ENCODE measurements at places on chromosomes 6 and 20. TPM values are rescaled to one million over a fixed set of nuclear protein-coding genes. Genes with fewer than 3 reads are reported as not detected.

The VSX1 gene
- total RNA-seq, result not detected

The MCCD1 gene
- total RNA-seq, result not detected

The CCN6 gene
- total RNA-seq, result not detected

The GGTLC1 gene
- total RNA-seq, result not detected

The CDC40 gene
- 10.9 TPM for total RNA-seq

The SCRT2 gene
- not detected for total RNA-seq

The IPCEF1 gene
- 1.3 TPM for total RNA-seq

The LTA gene
- not detected for total RNA-seq

The PAX1 gene
- total RNA-seq, result not detected

The SIRPB1 gene
- 0.22 TPM for total RNA-seq

The DEFB115 gene
- total RNA-seq, result not detected

The TSPO2 gene
- total RNA-seq, result not detected

The SLC22A2 gene
- not detected for total RNA-seq

The HLA-DOA gene
- total RNA-seq, result not detected

GRCh38 chr20:3129094-3129493 lies 30.6 kb downstream of the FASTKD5 start:
- no peak for DNase-seq

GRCh38 chr6:85354761-85355618 lies 94.9 kb upstream of the NT5E start:
- DNase-seq, result peak; percentile 71

DNA sequence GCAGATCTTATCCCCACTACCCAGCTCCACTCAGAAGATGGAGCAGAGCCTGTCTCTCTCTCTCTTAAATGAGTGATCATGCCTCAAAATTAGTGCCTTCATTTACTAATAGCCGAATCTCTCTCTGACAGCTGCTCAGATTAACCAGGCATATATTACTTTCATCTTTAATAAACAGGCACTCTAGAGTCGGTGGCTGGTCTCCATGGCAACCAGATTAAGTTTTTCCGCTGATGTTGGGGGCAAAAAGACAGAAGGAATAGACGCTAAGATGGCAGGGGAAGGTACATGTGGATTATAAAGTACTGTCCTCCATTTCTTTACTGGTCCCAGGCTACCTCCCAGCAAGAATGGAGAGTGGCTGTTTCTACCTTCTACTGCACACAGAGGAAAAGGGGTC lies 121.6 kb downstream of the QRSL1 start:
- DNase-seq, result no peak

- DNase-seq, result no peak
These were observed 157.2 kb downstream of the BMP2 start for GRCh38 chr20:6924681-6925080.

DNA sequence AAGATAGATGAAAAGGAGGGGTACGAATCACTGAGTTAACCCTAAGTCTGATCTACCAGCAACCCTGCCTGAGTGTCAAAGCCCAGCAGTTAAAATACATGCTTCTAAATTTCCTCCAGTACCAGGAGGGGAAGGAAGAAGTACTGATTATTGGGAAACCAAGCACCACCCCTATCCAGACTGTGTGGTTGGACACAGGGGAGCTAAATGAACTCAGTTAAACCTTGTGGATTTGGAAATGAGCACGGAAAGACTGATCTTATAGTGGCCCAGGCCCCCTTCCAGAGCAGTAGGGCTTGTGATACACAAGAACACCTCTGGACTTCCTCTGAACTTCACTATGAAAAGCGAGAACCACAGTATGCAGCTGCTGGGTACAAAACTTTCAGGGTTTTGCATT lies 585.6 kb downstream of the MAFB start:
- DNase-seq, result no peak

GRCh38 chr6:112457886-112458285 lies 110.8 kb downstream of the RFPL4B start:
- DNase-seq, result no peak

- no peak for DNase-seq
These were observed 107.5 kb upstream of the TMEM170B start for GRCh38 chr6:11430036-11430435.

DNA sequence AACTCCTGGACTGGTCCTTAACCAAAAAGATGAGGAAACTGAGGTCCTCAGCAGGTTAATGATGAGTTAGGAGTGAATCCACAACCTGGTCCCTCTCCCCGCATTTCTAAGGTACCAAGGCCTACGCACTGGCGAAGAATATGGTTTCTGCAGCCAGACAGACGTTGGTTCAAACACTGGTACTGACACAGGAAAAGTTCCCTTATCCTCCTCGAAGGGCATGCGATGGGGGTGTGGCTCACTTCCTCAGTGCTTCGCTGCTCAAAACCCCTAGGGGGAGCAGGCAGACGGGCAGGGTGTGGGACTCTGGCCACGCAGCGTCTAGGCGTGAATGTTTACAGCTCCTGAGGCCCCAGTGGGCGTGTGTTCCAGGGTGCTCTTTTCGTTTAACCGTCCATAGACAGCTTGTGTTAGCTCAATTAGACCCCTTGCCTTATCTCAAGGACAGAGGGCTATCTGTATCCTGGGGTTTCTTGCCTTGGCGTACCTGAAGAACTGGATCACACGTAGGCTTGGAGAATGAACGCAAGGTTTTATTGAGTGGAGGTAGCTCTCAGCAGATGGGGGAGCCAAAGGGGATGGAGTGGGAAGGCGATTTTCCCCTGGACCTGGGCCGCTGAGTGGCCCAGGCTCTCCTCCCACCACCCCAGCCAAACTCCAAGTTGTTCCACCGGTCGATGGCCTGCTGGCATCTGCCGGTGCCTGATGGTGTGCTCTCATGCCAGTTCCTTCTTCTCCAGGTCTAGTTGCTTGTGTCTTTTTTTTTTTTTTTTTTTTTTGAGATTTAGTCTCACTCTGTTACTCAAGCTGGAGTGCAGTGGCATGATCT lies 31.8 kb upstream of the PTPN1 start:
- DNase-seq, result peak; percentile 75

DNA sequence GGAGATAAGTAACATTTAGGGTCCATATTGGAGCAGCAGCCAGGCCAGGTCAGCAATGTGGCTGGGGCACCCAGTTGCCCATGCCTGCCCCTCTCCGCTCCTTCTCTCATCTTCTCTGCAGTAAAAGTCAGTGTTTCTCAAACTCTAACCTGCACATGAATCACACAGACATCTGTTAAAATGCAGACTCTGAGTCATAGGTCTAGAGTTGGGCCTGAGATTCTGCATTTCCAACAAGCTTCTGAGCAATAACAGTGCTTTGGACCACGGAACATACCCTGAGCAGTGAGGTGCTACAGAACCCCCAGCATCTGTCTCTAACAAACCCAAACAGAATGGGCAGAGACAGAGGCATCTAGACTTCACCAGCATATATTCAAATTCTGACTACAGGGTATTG lies 10.1 kb downstream of the PHF10 start:
- DNase-seq, result no peak

GRCh38 chr6:39086711-39087110 lies 28.3 kb downstream of the SAYSD1 start:
- no peak for DNase-seq

GRCh38 chr6:138007014-138007472 lies 100.2 kb downstream of the PERP start:
- peak; percentile 12 for DNase-seq

- no peak for DNase-seq
These were observed 150.2 kb downstream of the CDKAL1 start for GRCh38 chr6:20684474-20684873.

DNA sequence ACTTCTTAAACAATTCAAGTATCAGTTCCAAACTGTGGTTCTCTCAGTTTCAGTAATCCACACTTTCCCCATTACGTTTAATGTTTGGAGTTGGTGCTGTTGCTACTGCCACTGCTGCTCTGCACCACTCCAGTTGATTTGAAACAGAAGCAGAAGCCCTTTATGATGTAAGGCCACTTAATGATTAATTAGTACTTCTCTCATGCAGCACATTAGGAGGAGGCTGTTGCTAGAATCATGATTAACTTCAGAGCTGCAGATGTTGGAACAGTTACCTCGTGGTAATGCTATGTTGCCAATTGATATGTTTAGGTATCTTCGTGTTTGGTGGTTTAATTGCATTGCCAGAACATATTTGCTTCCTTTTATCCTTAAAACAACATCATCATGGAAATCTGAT lies 986.2 kb upstream of the CITED2 start:
- DNase-seq, result no peak

GRCh38 chr6:106736502-106736901 lies 107.1 kb downstream of the QRSL1 start:
- no peak for DNase-seq

GRCh38 chr20:16661756-16662155 lies 68.1 kb upstream of the SNRPB2 start:
- peak; percentile 3 for DNase-seq

GRCh38 chr20:45959126-45959525 lies 12.9 kb downstream of the ZNF335 start:
- no peak for DNase-seq

DNA sequence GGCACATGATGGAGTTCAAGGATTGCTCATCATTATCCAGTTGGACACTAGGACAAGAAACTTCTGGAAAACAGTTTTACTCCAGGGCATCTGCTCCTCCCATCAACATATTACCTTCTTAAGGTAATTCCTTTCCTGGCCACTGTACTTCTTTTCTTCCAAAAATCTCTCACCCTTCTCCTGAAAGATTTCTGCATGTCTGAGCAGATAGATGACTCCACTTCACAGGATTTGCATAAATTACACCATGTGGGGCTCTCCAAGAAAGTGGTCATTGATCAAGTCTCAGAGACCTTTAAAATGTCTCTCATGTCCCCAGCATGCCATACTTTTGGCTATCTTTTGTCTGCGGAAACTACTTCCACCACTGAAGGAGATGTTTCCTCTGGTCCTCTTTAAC lies 103.2 kb upstream of the TNFAIP3 start:
- DNase-seq, result no peak

- no peak for DNase-seq
These were observed 146.1 kb downstream of the EDN1 start for GRCh38 chr6:12436224-12436623.

GRCh38 chr6:130997061-130997753 lies 65.8 kb downstream of the EPB41L2 start:
- DNase-seq, result no peak

GRCh38 chr20:21126581-21126870 lies 644 bp downstream of the KIZ start:
- no peak for DNase-seq

DNA sequence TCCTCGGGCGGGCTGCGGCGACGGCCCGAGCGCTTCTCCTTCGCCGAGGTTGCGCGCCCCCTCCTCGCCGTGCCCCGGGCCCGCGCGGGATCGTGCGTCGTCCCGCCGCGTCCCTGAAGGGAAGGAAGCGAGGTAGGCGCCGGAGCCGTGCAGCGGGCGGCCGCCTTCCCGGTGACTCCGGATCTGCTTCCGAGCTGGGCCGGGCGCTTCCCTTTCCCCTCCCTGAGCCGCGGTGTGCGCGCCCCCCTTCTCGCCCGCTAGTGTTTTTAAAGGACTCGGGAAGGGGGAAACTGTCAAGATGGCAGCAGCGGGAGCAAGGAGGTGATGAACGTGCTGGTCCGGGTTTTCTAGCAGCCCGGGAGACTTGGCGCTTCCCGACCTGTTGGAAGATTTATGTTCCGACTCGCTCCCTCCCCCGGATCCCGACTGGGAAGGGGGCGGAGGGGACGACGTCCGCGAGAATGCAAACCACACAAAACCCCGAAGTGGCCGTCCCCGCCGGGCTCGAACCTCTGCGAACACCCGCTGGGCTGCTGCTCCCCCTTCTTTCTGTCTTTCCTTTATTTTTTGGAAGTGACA lies 744 bp upstream of the FOXO3 start:
- DNase-seq, result peak; percentile 85

DNA sequence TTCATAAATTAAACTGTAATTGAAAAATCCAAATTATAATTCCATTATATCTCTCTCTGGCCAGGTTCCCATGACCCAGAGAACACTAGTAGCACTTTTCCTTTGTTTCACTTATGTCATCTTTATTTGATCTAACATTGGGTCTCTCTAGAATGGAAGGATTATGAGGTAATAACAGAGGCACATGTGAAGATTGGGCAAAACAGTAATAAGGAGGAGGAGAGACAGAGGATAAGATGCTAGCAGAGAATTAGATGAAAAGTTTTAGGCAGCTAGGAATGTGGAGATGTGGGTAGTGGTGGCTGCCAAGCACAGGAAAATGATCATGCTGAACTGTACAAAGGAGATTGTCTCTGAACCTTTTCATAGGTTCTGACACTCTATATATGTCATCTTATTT lies 3.3 kb downstream of the TAB2 start:
- no peak for DNase-seq

- no peak for DNase-seq
These were observed 489.5 kb downstream of the KIF16B start for GRCh38 chr20:16083639-16084280.

DNA sequence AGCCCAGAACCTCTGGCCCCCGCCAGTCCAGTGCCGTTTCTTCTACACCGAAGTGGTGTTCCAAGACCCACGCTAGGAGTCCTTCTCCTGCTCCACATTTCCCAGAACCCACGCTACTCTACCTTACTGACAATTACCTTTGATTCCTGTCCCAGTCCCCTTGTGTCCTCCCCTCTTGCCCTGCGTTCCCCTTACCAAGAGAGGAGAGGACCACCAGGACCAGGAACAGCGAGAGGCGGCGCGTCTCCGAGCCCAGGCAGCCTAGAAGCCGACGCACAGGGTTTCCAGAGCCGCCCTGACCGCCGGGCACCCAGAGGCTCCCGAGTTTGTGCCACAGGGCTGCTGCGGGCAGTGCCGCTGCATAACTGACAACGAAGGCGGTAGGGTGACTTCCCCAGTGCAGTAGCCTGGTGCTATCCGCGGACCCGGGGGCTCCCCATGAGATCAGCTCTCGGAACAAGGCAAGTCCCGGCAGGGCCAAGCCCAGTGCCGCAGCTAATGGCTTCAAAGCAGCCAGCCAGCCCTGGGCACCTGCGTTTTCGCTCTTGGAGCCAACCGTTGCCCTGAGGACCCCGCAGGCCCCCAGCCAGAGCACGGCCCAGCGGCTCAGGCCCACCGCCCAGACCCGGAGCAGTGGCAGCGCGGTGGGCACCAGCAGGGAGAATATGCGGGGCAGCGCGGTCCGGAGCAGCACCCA lies 512 bp downstream of the TAP1 start:
- peak; percentile 56 for DNase-seq

- DNase-seq, result peak; percentile 31
These were observed 504 bp downstream of the SNTA1 start for GRCh38 chr20:33443006-33443511.

- DNase-seq, result no peak
These were observed 19.8 kb upstream of the C6orf62 start for GRCh38 chr6:24738741-24739140.

Measured in lung microvascular endothelial cell (primary cell).